Motor neuron (in vitro differentiated cells): ENCODE measurements at places on chromosomes 12 and 14. TPM values are rescaled to one million over a fixed set of nuclear protein-coding genes. Genes with fewer than 3 reads are reported as not detected.

Gene CD69
- total RNA-seq, result 1.4 and 2.0 TPM in 2 replicates

Gene GPR65
- 0.11 and 0.14 TPM in 2 replicates for total RNA-seq

Gene PTCSC3
- not detected in 2 replicates for total RNA-seq

Gene DPF3
- total RNA-seq, result 4.0 and 5.0 TPM in 2 replicates

Gene COX8C
- total RNA-seq, result not detected in 2 replicates

Gene HOXC10
- 6.3 and 7.3 TPM in 2 replicates for total RNA-seq

Gene LRRC9
- not detected in 2 replicates for total RNA-seq

Gene FAM161B
- 11.6 and 12.4 TPM in 2 replicates for total RNA-seq

Gene KTN1
- 74.9 and 78.2 TPM in 2 replicates for total RNA-seq

Gene IL22
- total RNA-seq, result 0.43 and 0.69 TPM in 2 replicates
